ENCODE measurements at places on chromosomes 1 and 21.

- no peak for DNase-seq
These were observed 73.2 kb downstream of the LRRC8C start for GRCh38 chr1:89705901-89706699.

DNA sequence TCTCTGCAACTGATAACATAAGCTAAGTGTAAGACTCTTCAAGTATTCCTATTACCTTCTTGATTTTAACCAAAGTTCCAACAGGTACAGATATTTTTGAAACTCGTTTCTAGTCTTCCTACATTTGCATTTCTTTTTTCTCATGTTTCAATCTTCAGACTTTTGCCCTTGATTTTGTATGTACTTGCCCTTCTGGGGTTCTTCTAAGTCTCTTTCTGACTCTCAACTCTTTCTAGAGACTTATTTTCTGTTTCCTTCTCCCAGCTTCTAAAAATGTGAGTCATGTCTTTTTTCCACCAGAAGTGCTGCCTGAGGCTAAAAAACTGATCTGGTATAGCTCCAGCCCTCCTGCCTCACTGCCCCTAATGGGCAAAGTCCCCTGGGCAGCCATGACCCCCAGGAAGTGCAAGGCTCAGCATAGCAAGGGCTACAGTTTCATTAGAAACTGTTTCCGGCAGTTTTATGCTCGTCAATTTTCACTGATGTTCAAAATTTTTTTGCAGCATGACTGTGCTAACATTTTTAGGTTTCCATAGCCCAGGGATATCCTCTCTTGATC lies 265.9 kb downstream of the SEC16B start:
- DNase-seq = no peak

DNA sequence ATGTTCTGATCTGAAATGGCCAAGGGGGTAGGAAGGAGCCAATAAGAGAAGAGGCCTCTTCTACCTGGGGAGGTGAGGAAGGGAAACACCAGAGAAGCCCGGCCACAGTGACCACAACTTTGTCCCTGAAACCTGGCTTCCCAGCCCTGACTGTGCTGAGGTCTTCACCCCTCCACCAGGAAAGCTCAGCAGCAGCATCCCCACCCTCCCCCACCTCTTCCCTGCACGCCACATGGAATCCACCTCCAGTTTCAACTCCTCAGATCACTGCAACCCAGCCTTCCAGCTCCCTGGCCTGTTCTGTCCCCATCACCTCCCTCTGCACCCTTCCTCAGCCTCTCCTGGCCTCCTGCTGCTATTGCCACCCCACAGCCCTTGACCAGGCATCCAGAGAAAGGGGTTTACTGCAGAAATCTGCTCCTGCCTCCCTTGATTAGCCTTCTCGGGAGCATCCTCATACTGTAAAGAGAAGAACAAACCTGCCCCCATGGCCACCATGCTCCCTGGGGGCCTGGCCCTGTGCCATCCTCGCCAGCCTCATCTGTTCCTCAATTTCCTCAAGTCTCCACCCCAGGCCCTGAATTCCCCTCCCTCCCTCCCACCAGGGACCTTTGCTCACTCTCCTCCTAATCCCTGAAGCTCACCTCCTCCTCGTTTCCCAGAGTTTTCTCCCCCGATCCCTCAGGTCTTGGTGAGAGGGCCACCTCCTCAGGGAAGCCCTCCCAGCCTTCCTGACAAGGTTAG lies 450.9 kb downstream of the MATN1 start:
- no peak for DNase-seq

DNA sequence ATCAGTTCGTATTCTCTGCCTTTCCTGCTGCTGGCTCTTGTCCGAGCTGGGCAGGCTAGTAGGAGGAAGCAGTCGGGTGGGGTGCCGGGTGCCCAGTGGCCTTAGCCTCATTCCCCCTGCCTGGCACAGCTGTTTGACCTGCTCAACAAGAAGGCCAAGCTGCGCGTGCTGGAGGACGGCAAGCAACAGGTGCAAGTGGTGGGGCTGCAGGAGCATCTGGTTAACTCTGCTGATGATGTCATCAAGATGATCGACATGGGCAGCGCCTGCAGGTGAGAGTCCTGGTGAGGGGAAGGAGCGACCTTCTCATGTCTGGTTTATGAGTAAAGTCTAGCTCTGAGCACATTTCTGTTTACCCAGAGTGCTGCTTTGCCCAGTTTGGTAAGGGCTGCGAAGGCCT lies 16.3 kb upstream of the RPS8 start:
- DNase-seq = no peak

DNA sequence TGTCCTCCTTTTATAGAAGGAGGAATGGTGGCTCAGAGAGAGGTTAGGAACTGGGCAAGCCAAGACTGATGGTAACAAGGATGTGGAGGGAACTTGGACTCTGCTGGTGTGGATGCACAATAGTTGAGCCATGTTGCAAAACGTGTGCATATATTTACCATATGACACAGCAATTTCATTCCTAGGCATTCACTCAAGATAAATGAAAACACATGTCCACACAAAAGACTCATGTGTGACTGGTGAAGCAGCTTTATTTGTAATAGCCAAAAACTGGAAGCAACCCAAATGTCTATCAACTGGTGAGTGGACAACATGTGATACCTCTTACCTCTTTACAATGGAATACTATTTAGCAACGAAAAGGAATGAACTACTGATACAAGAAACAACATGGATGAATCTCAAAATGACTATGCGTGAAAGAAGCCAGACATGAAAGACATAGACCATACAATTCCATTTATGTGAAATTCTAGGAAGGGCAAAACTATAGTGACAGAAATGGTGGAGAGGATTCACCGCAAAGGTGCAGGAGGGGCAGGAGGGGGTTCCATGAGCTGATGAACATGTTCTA lies 36.2 kb downstream of the CAMK2N1 start:
- no peak for DNase-seq

DNA sequence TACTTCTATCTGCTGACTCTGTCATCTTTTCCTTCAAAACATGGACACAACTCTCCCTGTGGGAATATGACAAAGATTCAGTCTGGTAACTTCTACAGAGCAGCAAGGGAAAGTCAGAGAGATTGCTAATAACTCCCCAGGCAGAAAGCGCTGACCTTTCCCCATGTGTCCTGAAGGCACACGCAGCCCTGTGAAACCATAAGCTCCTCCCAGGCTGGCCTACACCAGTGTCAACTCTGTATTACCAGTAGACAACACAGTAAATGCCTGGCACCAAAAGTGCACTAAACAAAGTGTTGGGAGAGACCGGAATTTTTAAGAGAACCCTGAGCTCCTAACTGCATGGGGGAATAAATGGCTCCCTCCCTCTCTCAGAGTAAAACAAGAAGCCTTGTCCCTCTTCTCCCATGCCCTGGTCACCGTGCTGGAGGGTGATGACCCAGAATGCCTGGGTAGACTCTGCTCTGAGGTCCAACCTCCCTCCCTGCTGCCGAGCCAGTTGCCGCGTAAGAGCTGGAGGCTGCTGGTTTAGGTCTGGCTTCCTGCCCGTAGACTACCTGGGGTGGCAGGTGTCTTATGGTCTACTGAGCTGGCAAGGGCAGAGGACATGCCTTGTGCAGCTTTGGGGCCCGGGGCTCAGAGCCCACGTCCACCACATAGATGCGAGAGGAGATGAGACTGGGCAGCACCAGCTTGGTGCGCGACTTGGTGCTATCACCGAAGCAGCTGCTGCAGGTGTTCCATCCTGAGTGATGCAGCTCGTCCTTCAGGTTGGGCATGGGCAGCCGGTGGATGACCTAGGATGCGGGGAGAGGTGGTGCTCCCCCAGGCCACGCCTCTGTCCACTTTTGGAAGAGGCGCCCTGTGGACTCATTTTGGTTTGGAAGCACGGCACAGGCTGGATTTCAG lies 3.9 kb downstream of the SELENBP1 start:
- DNase-seq = peak; percentile 47

- DNase-seq = peak; percentile 10
These were observed 42.7 kb downstream of the SPATA46 start for GRCh38 chr1:162333991-162334390.

DNA sequence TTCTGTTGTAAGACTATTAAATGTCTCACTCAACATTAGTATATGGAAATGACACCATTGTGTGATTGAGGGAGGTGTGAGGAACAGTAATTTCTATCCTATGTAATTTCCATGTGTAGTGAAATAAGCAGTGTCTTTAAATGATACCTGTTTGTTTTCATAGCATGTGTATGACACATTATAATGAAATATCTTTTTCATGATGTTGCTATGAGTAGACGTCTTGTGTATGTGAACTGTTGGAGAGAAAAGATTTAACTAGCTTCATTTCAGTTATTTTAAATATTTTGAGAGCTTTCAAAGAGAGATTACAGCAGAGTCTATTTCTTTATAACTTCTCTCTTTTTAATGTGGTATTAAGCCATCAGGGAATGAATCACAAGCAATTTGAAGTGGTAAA lies 71.5 kb upstream of the QSOX1 start:
- no peak for DNase-seq

- DNase-seq = no peak
These were observed 79.4 kb downstream of the PAPPA2 start for GRCh38 chr1:176542352-176542751.

GRCh38 chr1:113998361-113998760 lies 19.1 kb downstream of the OLFML3 start:
- peak; percentile 19 for DNase-seq

DNA sequence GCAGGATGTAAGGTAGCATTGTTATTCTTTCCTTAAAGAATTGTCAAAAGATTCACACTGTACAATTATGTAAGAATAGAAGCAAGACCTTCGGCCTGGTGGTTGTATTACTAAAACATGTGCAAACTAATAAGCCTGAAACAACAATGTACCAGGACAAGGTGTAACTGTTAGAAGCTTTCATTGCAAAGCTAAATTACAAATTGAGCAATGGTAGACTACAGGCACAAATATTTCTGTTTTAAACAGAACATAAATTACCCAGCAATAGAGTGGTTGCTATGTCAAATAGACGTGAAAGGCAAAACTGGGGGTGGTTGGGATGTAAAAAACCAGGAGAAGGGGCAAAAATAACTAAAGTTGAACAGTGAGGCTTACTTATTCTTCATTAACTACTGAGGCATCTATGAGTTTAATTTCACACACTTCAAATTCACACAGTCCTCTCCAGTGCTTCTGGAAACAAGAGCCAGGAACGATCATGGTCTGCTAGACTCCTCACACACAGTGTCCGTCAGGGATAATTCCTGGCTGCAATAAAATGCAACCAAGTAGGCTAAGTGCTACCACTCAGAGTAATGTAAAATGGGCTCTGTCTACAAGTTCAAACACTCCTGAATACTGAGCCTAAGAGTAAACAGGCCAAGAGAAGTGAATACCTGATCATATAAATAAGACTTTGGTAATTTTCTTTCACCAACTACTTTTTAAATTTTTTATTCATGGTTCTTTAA lies 39.3 kb upstream of the C1orf198 start:
- no peak for DNase-seq

GRCh38 chr1:181588631-181589030 lies 105.3 kb downstream of the CACNA1E start:
- DNase-seq = no peak

GRCh38 chr1:53350853-53351767 lies 23.2 kb upstream of the LRP8 start:
- DNase-seq = no peak

DNA sequence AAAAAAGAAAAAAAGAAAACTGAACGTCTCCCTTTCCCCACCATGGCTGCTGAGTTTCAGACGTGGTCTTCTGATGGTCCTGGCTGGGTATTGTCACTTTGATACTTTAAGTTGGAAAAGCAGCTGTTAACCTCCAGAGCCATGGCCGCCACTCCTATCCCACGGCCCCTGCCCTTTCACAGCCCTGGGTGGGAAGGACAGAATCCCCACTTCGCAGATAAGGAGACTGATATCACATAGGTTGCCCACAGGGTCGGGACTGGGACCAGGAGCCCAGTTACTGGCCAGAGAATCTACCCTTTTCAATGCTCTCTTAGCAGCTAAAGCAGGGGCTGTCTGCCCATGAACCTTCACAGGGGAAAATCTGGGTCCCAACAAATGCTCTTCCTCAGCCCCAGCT lies 16.8 kb downstream of the BMP8A start:
- no peak for DNase-seq

DNA sequence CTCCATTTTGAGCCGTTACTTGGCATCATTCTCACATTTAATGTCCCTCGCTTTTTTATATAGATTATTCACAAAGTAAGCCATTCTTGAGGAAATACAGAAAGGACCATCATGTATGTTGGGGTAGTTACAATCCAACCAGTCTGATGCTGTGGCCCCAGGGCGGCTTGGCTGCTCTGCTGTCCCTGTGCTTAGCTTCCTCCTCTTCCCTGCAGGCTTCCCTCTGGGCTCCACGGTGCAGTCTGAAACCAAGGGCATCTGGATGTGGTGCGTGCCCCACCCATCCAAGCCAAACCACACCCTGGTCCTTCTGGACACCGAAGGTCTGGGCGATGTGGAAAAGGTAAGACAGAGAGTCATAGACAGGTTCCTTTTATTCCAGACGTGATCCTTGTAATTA lies 5.5 kb downstream of the GBP6 start:
- no peak for DNase-seq

GRCh38 chr1:184686540-184686939 lies 68.1 kb downstream of the EDEM3 start:
- DNase-seq = no peak

GRCh38 chr1:109312978-109313775 lies 6.4 kb upstream of the MYBPHL start:
- no peak for DNase-seq

GRCh38 chr1:184358256-184358655 lies 28.6 kb upstream of the C1orf21 start:
- DNase-seq = no peak

GRCh38 chr1:224683936-224684335 lies 67.8 kb downstream of the CNIH3 start:
- DNase-seq = no peak

DNA sequence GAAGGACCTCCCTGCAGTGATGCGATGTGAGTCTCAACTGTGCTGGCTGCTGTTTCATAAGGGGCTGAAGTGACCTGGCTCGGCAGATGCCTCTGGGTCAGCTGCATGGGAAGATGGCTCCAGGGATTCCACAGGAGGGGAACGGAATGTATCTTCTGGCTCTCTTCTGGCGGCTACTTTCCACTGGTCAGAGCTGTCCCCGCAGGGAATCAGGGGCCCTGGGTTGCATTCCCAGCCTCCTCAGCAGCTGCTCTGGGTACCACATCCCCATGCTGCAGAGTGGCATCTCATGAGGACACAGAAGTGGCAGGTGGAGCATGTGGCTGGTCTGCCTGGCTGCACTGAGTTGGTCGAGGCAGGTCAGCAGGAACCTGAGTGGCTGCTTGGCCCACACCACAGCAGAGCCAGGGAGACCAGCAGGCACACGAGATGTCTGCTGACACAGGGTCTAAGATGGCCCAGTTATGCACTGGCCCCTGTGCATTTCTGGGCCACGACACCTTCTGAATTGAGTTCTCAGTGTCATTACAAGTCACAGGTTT lies 42.8 kb downstream of the POFUT2 start:
- no peak for DNase-seq

Measured in NCI-H1092 treated with DMSO at 0.1 percent for 48 hours (cell line).